ENCODE measurements at places on chromosomes 2 and 18.

- no peak for DNase-seq
Observed at GRCh38 chr2:240997856-240998705, at the start of gene SNED1. Gene SNED1, plus strand, starts transcription at chr2:240998618. Its CDS starts 220 bp downstream, at chr2:240998838.

DNA sequence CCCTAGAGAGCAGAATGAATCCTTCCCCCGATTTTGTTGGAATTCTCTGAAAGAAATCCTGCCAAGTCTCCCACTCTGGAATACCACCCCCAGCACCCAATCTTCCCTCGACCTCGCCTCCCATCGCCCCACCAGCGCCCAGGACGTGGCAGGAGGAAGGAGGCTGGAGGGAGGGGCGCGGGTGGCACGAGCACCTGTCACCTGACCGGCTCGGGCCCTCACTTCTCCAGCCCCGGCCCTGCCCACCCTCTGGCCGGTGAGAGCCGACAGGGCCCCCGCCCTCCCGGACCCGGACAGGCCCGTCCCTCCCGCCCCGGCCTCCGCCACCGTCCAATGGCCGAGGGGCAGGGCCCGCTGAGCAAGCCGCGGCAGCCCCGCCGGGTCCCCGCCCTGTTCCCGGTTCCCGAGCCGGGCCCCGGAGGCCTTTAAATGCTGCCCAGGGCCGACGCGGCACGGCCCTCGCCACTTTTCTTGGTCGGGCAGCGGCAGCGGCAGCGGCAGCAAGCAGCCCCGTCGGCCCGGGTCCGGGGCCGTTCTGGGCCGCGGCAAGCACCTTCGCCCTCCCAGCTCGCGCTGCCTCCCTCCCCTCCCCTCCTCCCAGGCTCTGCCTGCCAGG, at the start of gene LGALSL:
Gene LGALSL (plus strand): TSS at position 393 of the 616 bp plus-strand sequence. CDS start 384 bp downstream, outside the sequence.
- DNase-seq = peak; percentile 5

DNA sequence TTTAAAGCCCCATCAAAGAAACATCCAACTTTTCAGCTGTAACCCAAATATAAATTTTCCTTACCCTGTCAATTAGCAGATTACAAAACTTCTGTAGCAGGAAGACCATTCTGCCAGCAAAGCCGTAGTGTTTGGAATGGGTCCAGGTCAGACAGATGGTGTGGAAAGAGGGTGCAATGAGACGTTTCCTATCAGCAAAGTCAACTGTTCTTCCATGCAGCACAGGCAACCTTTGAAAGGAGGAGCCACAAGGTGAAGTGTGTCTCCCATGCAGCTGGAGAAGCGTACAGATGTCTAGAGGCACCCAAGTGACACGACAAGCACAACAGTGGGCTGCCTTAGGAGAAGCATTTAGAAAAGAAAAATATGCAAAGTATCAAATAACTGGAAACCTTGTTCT, 83.7 kb downstream of the SP3 start:
- DNase-seq = no peak

- DNase-seq = no peak
Observed at GRCh38 chr2:134745023-134745422, 26.2 kb upstream of the TMEM163 start.

DNA sequence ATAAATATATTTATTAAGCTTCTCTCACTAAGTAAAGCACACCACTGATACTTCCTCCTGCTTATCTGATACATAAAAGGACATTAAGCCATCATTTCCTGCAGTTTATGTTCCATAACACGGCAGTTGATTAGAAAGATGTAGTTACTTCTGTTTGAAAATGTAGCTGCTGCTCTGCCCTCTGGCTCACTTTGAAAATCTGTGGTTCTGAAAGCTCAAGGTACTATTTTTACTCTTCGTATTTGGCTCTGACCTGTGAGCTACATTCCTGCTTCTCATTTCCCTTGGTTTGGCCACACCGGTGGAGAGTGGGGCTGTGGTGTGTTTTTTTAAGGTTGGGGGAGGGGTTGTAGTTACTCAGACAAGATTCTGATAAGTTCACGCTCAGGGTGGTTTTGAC, 12.8 kb upstream of the TTN start:
- DNase-seq = no peak

DNA sequence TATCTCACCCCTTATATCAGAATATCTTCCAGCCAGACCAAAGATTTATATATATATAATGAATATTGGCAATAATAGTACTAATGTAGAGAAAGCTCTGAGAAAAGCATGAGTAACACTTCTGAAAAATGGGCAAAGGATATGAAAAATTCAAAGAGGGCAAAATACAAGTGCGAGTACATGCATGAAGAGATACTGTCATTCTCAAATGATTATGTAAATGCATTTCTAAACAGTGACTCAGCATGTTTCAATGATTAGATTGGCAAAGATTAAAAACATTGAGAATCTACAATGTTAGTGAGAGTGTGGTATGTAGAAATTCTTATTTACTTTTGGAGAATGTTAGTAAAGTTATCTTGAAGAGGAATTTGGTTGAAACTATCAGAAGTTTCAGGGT, 118.3 kb upstream of the NEDD4L start:
- DNase-seq = peak; percentile 42

DNA sequence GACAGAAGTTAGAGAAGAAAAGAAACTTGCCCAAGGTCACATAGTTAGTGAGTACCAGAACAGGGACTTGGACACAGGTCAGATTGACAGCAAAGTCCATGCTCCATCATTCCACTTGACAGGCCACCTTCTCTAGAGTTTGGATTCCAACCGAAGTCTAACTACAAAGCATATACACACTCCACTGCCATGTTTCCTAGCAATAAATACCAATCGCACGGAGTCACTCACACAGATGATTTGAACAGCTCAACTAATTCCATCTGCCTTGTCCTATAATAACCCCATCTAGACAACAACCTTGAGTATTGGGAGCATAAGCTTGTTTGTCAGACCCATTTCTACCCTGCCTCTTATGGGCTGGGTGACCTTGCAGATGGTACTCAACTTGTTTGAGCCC, 334.6 kb upstream of the MGAT5 start:
- no peak for DNase-seq

DNA sequence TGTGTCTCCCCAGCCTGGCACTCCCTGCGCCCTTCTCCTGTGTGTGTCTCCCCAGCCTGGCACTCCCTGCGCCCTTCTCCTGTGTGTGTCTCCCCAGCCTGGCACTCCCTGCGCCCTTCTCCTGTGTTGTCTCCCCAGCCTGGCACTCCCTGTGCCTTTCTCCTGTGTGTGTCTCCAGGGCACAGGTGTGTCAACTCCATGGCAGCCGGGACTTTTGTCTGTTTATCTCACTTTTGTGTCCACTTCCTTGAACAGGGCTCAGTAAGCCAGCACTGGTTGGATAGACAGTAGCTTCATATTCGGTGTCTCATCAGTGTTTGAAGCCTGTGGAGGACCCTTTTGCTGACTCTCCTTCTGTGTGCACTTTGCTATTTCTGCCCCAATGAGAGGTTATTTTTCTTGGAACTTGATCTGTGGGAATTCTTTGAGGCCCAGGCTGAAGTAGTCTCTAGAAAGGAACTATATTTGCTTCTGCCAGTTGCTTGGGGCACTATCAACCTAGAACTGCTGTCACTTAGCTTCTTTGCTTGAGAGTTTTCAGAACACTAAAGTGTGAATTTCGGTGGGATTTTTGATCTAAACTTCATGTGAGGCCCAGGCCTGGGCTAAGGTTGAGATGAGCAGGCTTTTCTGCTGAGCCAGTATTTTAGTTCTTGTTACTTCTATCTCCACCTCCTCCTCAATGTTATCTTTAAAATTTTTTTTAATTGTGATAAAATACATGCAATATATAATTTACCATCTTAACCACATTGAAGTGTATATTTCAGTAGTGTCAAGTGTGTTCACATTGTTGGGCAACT, 8.3 kb upstream of the ASB1 start:
- DNase-seq = no peak

DNA sequence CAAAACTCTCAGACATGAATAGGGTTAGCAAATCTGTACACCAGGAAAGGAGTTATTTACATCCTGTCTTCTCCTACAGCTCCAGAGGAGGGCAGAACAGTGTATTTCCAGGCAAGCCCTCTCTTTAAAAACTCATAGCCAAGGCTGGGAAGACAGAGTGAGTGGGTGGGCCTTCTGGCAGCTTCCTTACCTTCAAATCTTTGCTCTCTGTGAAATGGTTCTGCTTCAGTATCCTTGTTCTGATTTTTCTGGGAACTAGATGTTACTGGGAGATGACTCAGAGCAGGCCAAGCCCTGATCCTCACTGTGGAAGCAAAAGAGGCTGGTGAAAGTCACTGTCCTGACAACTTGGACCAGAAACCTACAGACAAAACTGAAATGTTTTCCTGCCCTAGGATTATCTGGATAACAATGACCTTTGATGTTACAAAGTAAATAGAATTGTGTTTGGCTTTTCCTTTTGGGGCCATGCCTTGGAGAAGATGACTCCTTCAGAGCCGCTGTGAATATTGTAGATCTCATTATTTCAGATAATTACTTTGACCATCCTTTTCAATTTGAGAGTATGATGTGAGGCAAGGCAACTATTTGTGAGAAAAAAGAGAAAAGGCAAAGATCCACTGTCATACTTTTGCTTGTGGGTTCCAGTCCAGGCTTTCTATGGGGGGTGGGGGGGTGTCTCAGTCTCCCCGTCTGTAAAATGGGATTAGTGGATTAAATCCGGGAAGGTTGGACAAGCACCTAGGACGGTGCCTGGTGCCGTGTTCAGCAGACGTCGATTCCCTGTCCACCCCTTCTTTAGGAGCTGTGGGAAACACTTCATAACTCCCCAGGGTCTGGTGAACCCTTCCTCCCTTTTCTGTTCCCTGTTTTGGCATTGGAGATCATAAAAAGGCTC, 644 bp upstream of the QPCT start:
- peak; percentile 37 for DNase-seq

DNA sequence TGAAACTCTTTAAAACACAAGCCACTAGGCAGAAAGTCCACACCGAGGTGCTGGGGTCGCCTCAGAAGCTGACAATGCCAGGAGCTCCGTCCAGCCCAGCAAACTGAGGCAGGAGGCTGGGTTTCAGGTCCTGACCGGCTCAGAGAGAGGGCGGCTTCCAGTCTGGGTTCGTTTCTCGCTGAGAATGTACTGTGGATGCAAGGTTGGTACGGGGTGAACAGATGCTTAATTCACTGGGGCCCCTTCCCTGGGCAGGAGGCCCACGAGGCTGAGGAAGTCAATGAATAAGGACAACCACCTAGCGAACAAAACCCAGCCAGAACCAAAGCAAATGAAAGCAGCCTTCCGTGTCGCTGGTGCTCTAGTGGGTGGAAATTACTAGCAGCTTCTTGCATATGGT, 142.0 kb downstream of the RTP5 start:
- no peak for DNase-seq

DNA sequence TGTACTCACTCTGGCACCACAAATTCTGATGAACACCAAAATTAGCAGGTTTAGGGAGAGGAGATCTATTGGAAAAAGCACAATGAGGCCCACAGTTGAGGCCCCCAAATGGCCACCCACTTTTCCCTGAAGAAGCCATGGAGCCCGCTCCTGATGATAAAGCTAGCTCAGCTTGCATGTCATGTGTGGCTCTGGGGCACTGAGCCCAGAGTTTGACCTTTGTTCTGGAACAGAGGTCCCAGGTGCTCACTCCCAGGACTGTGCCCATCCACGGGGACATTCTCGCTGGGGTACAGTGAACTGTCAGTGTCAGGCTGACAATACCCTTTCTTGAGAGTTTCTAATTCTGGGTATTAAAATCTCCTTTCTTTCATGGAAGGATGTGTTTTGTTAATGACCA, 36.2 kb downstream of the XDH start:
- no peak for DNase-seq

- DNase-seq = no peak
Observed at GRCh38 chr18:23945416-23946079, 69.0 kb upstream of the TTC39C start.

All from fibroblast of skin of left quadriceps (primary cell).